ENCODE measurements at places on chromosomes 3 and 15.

GRCh38 chr3:19885468-19885867 lies 48.5 kb downstream of the EFHB start:
- DNase-seq = peak; percentile 31

- peak; percentile 32 for DNase-seq
These were observed 136.0 kb upstream of the RAP2B start for GRCh38 chr3:153026026-153026425.

DNA sequence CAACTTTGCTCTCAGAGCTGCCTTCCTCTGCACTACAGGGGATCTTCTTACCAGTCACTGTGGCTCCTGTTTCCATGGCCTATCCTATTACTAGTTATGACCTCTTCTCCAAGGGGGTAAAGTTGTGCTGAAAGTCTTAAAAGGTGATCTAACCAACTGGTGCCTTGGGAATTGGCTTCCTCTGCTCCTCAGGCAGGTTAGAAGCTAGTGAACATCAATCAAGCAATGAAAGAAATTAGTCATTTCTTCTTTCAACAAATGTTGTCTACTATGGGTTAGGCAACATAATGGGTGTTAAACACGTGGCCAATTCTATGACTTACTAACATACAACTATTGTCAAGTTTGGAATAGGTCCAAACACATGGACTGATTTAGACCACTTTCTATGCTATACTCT lies 571.4 kb upstream of the NAALADL2 start:
- DNase-seq = no peak

DNA sequence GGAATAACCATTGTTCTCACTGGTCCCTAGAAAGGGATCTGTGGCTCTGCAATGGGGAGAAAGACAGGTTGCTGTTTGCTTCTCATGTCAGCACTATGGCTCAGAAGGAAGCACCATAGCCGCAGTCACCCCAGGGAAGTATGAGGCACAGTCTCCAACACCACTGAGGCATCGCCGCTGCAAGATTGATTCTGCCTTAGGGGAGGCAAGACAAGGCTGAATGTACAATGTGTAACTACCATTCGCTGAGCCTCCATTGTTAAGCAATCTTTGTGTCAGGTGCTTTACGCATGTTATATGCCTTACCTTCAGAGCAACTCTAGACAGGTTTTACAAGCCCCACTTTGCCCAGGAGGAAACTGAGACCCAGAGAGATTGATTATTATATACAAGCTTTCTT lies 100.7 kb upstream of the KCNMB2 start:
- no peak for DNase-seq

- no peak for DNase-seq
These were observed 80.4 kb upstream of the GCNT3 start for GRCh38 chr15:59531066-59531675.

- no peak for DNase-seq
These were observed 49.2 kb upstream of the ST3GAL6 start for GRCh38 chr3:98713984-98714383.

DNA sequence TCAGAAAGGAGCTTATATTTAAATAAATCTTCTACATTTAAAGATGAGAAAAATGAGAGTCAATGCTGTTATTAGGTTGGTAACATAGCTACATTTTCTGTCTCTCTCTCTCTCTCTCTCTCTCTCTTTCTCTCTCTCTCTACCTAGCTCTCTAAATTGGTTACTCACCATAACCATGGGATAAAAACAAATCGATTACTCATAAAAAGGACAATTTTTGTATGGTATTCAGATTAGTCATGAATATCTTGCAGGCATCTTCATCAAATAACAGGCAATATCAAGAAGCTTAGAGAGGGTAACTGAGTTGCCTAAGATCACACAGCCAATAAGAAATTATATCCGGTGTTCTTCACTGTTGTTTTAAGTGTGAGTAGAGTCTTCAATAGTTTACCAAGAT lies 81.8 kb upstream of the ALCAM start:
- no peak for DNase-seq

DNA sequence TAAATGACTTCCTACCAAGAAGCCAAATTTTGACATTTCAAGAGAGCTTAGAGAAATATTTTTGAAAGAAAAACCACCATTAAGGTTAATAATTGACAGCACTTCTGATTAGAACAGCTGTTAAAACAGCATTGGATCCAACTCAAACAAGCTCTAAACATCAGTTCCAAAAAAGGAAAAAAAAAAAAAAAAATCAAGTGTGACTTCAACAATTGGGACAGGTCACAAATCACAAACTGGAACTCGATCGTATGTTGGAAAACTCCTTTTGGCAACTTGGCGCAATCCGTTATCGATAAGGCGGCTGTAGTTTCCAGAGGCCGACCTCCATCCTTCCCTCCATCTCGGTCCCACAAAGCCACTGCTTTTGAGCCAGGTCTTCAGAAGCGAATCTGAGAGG lies 17.8 kb downstream of the TLE3 start:
- DNase-seq = no peak

- DNase-seq = no peak
These were observed 37.6 kb upstream of the ZNF710 start for GRCh38 chr15:89963301-89964231.

- DNase-seq = no peak
These were observed 291.0 kb downstream of the PLOD2 start for GRCh38 chr3:145869958-145870357.

DNA sequence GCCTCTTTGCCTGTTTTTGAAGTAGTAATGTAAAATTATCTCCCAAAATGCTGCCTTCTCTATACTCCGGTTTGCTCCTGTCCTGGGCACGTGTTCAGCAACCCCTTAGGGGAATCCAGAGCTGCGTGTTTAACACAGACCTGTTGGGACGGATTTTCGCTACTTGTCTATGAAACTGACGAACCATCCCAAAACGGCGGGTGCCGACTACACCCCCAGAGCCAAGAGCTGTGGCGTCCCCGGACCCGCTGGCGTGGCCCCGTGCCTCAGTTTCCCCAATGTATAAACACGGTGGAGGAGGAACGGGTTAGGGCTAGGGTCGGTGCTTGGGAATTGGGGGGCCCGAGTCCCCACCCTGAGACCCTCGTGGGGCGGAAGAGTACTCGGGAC lies 473 bp downstream of the FHIT start:
- DNase-seq = peak; percentile 3

GRCh38 chr3:107329088-107329487 lies 48.2 kb upstream of the CCDC54 start:
- no peak for DNase-seq

DNA sequence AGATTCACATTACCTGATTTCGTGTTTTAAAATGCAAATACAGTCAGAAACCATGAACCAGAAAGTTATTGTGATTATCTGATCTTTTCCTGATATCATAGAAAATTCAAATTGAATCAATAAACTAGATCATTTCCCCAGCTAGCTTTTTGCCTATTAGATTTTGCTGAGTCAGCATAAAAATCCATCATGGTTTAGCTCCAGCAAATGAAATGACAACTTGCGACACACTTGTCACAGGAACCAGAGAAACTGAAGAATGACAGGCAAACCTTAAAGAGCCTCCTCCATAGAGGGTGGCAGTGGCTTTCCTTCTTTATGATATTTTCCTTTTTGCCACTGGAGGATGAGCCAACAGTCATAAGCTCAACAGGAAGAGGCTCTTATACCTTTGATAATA lies 30.6 kb upstream of the TMEM108 start:
- DNase-seq = no peak

- DNase-seq = no peak
These were observed 233.9 kb upstream of the UBE2E2 start for GRCh38 chr3:22969276-22969675.

- peak; percentile 17 for DNase-seq
These were observed 94.8 kb downstream of the GBE1 start for GRCh38 chr3:81666502-81667121.

DNA sequence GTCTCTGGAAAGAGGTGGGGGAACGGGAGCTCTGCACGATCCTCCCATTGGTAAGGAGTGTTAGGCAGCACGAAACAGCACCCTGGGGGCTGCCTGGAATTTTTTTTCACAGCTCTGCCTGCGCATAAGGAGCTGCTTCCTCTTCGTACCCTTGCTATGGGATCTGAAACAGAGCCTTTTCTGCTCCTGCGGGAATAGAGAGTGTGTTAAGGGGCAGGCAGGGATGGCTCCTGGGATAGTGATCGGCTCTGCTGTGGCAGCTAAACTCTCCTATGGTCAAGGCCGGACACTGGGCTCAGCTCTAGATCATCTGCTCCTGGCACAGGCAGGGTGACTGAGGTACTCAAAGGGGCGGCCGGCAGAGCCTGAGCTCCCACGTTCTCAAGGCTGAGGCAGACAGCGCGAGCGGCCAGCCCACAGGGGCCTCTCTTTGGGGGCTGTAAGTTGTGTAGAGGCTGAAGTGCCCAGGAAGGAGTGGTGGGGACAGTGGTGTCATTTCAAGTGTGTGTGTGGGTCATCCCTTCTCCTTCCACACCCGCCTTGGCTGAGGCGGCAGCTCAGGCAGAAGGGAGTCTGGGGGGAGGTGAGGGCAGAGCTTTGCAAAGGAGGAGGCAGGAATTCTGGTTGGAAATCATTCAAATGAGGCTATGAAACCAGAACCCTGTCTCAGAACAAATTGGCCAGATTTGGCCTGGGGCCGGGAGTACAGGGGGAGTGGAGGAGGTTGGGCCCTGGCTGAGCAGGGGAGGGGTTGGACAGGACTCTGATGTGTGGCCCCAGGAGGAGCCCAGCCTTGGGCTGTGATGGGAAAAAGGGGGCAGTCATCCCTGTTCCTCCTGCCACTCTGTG lies 31.0 kb downstream of the EPHB3 start:
- DNase-seq = peak; percentile 18

Data from fibroblast of gingiva (primary cell).